ENCODE measurements at places on chromosomes 3 and 15.

DNA sequence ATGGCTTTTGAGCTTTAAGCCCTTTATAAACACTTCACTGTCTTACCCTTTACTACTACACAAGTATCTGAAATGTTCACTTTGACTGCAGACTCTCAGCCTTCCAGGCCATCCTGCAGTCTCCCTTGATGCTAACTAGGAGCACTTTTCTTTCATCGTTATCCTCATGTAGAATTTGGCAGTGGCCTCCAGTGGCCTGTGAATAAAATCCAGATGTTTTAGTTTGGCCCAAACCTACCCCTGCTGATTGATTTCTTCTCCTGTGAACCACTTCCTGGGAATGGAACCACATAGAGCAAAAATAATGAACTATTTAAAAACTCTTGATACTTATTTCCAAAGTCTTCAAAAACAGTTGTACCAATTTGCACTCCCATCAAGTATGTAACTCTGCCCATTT is 271.9 kb downstream of the FEZF2 start:
- DNase-seq, result no peak

DNA sequence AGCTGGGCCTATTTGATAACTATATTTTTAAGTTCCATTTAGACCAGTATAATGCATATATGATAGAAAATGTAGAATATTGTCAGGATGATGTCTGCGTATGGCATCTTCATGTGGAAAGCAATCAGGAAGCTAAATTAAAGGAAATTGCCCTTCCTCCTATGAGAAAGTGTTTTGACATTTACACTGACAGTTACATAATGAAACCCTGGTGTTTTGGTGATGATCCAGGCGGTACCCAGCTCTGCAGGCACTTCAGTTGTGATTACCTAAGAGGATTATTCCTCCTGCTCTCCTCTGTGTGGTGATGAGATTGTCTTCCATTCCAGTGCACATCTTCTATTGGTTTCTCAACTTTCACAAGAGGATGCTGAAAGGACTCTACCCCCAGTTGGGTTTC is 126.5 kb upstream of the MITF start:
- DNase-seq, result no peak

GRCh38 chr3:133191818-133192217 is 153.6 kb downstream of the TMEM108 start:
- no peak for DNase-seq

GRCh38 chr3:66425576-66426114 is 75.2 kb downstream of the LRIG1 start:
- no peak for DNase-seq

DNA sequence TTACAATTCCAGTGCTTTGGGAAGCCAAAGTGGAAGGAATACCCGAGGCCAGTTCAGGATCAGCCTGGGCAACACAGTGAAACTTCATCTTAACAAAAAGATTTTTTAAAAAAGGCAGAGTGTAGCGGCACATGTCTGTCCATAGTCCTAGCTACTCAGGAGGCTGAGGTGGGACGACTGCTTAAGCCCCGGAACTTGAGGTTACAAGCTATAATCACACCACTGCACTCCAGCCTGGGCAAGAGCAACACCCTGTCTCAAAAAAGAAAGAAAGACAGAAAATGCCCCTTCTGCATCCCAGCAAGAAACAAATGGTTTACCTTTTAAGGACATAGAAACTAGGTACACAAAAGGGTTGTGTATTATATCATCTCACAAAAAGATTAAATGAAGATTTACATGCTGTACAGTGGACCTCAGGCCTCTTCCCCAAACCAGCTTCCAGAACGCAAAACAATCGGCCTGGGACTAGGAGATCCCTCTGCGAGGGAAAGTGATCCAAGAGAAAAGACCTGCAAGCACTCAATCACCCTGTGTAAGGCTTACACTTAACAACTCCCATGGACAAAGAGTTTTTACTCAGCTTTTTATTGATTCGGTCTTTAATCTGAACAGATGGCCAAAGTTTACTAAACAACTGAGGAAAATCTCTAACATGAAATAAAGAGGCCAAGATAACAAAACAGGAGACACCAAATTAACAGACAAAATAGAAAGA is 21.2 kb downstream of the TFDP2 start:
- no peak for DNase-seq

- no peak for DNase-seq
Measured at GRCh38 chr3:52088445-52089367, 32.3 kb upstream of the DUSP7 start.

- DNase-seq, result no peak
Measured at GRCh38 chr3:140187656-140188221, 252.8 kb downstream of the CLSTN2 start.

DNA sequence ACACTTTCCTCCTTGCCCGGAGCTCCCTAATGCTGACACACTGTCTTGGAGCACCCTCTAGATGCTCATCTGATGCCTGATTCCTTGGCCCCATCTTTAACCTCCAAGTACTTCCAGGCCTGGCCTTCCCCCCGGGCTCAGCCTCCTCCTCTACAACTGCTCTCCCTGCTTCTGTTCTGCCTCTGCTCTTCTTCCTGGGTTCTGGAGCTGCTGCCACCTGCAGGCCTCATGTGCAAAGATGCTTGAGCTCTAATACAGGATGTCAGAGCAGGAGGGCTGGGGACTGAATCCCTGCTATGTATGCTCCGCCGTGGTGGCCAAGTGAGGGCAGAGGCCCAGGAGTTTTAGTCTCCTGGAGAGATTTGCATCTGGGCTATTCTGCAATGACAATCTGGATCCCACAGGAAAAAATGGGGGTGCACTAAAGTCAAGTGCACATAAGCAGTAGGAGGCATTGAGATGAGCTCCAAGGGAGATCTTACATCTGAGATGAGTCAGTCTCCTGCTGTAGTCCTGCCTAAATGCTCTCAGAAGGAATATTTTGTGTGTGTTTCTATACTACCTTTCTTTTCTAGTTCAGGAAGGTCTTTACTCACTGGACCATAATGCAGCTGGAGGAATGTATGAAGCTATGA is 296.3 kb downstream of the UACA start:
- peak; percentile 19 for DNase-seq

DNA sequence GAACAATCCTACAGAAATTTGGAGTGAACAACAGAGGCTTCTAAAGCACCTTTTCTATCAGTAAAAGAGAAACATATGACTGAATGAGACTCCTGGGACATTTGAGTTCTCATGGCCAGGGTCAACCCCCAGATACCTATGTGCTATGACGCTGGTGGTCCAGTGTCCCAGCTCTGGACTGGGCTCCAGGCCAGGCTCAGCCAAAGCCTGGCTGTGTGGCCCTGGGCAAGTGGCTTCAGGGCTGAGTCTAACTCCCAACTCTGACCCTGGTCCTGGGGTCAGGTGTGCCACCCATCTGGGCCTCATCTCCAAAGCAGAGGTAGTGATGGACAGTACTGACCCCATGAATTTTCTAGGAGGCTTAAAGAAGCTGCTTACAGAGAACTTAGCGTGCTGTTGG is 147.8 kb downstream of the FBLN2 start:
- no peak for DNase-seq

GRCh38 chr15:72859017-72859756 is 75.6 kb upstream of the ADPGK start:
- DNase-seq, result no peak

- no peak for DNase-seq
Measured at GRCh38 chr3:188205992-188206416, 52.0 kb downstream of the LPP start.

- no peak for DNase-seq
Measured at GRCh38 chr3:157122832-157123427, 37.0 kb downstream of the CCNL1 start.

DNA sequence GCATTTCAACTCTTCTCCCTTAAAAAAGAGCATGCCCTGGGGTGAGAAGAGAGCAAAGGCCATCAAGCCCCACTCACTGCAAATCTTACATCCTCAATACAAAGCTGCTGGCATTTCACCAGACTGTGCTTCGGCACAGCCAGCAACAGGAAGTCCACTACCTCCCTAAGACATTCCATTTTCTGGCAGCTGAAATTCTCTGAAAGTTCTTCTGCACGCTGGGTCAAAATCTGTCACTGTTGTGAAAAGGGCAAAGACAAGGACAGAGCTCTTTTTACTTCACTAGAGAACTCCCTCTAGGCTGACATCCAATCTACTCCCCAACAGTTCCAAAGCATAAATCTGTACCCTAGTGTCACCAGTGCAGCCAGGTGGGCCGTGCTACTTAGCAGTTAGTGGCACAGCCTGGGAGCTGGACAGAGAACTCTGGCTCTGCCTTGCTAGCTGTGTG is 6.3 kb downstream of the MTMR10 start:
- no peak for DNase-seq

- no peak for DNase-seq
Measured at GRCh38 chr15:87369269-87369668, 887.3 kb downstream of the NTRK3 start.

GRCh38 chr15:100711516-100712021 is 109.2 kb downstream of the ASB7 start:
- no peak for DNase-seq

GRCh38 chr3:45954306-45954705 is 11.0 kb downstream of the CXCR6 start:
- DNase-seq, result no peak

DNA sequence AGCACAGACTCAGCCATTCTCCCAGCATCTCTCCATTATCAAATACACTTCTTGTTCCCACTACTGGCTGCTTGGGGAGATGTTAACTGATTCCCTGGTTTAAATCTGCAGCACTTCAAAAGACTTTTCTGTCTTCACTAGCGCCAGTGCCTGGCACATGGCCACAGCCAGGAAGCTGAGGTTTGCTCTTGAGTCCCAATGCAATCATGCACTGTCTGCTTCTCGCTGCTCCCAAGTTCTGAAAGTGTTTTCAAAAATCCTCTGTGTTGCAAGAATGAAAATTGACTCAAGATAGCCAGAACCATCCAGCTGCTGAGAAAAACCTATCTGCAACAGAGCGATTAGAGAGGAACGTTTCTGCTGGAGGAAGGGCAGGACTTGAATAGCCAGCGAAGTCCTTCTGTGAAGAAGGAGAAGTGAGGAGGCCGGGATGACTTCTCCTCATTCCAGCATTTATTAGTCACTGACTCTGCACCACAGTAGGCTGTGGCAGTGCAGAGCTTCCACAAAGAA is 358.4 kb upstream of the NR2F2 start:
- DNase-seq, result no peak

DNA sequence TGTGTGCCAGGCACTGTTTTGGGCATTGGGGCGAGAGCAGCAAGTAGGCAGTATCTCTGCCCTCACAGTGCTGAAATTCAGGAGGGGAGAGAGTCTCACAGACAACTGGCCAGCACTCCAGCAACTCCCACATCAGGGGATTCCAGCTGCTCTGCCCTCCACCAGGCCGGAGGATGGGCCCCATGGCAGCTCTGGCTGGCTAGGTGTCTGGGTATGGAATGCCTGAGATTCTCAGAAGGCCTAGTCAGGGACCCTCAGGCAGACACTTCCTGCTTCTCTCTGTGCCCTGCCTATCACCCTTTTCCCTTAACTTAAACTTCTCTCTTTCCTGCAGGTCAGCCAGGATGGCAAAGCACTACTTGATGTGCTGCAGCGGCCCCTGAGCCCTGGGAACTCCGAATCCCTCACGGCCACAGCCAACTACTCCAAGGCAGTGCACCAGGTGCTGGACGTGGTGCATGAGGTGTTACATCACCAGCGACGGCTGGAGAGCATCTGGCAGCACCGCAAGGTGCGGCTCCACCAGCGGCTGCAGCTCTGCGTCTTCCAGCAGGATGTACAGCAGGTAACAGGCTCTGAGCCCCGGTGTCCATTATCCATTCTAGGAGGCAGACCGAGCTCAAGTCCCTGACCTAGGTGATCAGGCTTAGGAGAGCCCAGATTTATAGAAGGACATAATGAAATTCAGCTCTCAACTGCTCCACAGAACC is 342.2 kb upstream of the ROPN1 start:
- DNase-seq, result no peak

GRCh38 chr3:53813876-53814275 is 32.3 kb downstream of the CHDH start:
- DNase-seq, result no peak

Data from NCI-H524 treated with DMSO at 0.1 percent for 48 hours (cell line).